ENCODE measurements at places on chromosomes 13 and 19.

- DNase-seq = no peak
Observed at GRCh38 chr19:46544651-46545050, 49.0 kb upstream of the PNMA8B start.

DNA sequence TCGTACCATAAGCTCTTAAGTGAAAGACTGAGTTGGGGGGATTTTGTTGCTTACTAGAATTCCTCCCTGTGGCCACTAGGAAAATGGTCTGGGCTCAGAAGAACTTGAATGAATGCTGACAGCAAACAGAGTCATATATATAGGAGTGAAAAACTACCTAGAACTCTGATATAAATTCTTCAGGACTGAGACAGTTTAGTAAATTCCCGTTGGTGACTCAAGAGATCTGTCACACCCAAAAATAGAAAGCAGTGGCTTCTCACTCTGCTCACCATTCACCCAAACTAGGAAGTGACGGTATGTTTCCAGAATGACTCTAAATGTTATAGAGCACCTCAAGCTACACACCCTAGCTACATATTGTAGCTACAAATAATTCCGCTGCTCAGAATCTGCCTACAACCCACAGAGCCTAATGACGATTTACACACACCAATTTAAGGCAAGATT is 116.2 kb downstream of the TBC1D4 start:
- DNase-seq = no peak

DNA sequence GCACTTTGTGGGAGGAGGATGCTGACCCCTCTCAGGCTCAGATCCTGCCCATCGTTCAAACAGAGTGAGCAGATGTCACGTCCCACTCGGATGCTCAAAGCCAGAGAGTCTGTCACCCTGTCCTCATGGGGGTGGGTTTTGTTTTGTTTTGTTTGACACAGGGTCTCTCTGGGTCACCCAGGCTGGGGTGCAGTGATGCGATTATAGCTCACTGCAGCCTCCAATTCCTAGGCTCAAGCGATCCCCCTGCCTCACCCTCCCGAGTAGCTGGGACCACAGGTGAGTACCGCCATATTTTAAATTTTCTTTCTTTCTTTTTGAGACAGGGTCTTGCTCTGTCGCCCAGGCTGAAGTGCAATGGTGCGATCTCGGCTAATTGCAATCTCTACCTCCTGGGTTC is 4.0 kb downstream of the ADGRE2 start:
- DNase-seq = no peak

DNA sequence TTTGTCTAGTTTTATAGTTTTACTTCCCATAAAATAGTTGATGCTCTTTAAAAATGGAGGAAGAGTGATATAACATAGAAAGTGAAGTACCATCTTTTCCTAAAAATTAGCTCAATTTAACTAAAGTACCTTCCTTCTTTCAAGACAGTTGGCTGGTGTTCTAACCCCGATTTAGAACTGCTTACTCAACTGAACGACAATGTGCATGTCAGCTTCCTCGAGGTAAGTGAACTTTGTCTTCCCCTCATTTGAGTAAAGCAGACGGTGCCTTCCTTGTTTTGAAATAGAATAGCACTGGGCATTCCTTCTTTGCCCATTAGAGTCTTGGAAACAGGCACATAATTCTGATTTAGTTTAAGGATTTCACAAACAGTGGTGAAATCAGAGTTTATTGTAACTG is 1519.2 kb downstream of the EFNB2 start:
- DNase-seq = no peak

DNA sequence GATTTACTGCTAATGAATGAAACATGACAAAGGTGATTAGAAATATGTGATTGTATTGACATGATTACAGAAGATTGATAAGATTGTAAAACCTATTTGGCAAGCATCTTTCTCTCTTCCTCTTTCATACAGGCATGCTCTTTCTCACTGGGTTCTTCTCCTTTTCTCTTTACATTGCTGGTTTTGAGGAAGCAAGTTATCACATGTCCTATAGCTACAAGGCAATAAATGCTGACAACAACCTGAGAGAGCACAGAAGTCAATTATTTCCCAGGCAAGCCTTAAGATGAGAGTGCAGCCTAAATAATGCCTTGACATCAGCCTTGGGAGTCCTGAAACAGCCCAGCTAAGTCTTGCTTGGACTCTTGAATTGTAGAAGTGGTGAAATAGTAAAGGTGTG is 875.0 kb downstream of the SLITRK1 start:
- no peak for DNase-seq

DNA sequence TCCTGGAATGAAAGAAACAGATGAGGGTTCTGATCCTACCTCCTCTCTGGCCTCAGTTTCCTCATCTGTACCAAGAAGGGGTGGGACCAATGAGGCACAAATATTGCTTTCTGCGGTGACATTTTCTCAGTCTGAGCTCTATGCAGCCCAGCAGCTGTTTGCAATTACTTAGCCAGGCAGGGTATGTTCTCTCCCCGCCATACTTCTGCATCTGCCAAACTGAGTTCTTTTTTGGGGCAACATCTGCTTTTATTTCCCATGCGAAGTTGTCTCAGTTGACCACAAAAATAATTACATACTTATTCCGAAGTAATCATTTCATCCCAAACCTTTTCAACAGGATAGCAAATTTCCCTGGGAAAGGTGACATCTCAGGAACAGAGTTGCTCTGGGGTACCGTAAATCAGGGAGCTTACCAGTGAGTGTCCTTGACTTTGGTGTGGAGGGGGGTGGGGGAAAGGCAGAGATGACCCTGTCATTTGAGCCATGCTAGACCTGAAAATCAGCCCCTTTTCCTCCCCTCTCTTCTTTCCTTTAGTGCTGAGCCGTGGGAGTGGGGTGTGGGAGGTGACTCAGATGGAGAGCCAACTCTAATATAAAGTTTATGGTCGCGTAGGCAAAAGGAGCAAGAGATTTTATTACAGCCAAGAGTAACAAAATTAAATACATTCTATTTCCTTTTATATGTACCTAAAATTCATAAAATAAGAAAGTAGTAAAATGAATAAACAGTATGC is 165.7 kb upstream of the KL start:
- no peak for DNase-seq

GRCh38 chr19:55206664-55207500 is 2.4 kb downstream of the PTPRH start:
- peak; percentile 78 for DNase-seq

GRCh38 chr13:20435616-20436368 is 89.9 kb downstream of the CRYL1 start:
- no peak for DNase-seq

DNA sequence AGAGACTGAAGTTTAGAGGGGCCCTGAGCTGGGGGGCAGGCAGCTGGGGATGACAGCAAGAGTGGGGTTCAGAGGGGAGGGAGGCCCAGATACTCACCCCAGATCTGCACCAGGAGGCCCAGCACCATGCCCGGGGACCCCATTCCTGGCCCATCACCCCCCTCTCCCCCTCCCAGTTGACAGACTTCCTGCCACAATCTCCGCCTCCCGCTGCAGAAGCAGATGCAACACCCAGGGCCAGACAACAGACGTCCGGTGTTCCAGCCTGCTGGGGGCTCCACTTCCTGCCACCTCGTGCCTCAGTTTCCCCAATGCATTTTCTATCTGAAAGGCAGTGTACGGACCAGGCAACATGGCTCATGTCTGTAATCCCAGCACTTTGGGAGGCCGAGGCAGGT is at the start of gene TMIGD2:
TSS of gene TMIGD2 (minus strand) at position 147 of the 398 bp plus-strand sequence. CDS start at position 143, 4 bp downstream.
- DNase-seq = no peak

GRCh38 chr19:5951338-5951861 is 26.5 kb downstream of the RANBP3 start:
- DNase-seq = no peak

- DNase-seq = no peak
Observed at GRCh38 chr19:8665468-8666213, 33.0 kb downstream of the ACTL9 start.

- DNase-seq = no peak
Observed at GRCh38 chr13:65762012-65762411, 1468.1 kb downstream of the PCDH9 start.

DNA sequence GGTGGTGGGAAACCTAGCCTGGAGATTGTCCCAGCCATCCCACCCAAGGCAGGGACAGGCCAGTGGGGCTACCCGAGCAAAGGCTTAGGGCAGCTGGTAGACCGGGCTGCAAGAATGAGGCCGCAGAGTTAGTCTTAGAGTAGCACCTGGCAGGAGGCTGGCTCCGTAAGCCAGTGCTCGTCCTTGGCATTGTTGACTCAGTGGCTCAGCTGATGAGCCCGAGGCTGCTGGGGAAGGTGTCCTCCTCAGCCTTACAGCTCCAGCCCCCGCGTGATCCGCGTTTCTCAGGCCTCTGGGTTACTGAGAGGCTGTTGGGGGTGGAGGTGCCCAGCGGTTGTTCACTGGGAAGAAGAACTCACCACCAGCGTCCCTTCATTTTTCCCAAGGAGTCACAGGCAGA is 24.7 kb downstream of the PPP1R37 start:
- no peak for DNase-seq

DNA sequence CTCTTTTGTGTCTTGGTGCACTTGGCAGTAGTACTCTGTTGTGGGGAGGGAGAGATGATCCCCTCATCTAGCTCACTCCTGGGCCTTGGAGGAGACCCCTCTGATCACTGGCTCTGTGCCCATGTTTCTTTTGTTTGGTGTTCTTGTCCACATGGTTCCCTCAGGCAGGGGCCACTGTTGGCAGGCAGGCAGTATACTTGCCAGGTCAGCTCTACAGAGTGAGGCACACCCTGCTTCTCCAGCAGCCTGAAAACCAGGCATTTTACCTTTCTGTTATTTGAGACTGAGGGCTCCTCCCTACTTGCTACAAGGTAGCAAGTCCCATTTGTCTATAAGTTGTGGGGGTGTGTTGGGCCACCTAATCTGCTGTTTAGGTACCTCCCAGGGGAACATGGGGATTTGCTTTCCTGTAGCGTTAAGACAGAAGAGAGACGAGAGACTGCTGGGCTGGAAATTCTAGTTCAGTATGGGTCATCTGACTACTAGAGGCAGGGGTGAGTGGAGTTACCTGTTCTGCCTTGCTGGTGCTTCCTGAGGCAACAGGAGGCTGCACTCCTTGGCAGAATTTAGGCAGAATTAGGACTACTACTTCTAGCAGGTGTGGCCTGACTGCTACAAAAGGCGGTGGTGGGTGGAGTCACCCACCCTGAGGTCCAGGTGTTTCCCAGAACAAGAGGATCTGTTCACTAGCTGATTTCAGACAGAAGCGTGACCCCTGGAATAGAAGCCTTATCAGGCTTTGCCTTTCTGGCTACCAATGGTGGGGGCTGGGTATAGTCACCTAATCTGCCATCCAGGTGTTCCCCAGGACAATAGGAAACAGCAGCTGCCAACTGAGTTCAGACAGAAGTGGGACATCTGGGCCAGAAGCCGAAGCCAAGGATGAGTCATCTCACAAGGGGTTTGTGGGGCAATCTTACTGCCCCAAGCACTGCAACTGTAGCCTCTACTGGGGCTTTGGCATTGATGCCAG is 843.0 kb upstream of the ATXN8OS start:
- DNase-seq = no peak

GRCh38 chr13:78709028-78709427 is 50.1 kb upstream of the OBI1 start:
- DNase-seq = no peak

DNA sequence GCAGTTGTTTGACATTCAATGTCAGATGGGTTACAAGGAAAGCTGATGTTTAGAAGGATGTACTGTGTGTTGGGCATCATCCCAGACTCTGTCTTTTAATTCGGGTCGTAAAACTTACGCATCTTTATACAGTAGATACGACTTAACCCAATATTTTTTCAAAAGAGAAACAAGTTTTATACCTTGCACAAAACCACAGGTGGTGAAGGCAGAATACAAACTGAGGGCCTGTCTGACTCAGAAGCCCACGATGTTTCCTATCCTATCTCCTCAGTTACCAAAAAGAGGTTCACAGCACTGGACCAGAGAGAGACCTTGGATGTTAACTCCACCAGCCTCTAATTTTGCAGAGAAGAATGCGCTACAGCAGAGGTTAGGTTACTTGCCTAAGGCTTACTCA is 477.0 kb downstream of the FOXO1 start:
- no peak for DNase-seq

DNA sequence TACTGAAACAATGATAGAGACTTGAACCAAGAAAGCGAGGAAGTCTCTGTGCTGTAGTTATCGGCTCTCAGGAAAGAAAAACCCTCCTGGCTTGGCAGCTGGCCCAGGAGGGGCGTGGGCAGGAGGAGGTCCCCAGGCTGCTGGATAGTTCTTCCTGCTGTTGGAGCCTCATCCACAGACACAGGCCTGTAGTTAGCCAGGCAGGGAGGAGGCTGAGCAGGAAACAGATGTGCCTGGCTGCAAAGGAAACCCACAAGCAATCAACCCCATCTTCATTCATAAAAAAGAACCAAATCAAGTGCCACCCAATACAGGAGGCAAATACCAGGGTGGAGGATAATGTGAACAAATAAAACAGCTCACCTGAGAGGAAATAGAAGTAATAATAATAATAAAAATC is 86.2 kb downstream of the IRS2 start:
- peak; percentile 16 for DNase-seq

DNA sequence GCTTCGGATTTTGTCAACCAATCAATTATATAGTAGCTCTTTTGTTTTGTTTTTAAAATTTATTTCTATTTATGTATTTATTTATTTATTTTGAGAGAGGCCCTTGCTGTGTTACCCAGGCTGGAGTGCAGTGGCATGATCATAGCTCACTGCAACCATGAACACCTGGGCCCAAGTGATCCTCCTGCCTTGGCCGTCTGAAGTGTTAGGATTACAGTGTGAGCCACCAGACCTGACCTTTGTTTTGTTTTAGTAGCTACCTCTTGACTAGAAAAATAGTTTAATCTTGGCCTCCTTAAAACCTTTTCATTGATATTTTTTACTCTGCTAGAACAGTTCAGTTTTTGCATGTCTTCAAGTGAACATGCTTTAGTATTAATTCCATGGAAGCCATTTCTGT is 15.1 kb downstream of the GARRE1 start:
- no peak for DNase-seq

- no peak for DNase-seq
Observed at GRCh38 chr13:95234242-95234641, 67.0 kb downstream of the ABCC4 start.

GRCh38 chr13:106917024-106917571 is 349.2 kb upstream of the ARGLU1 start:
- DNase-seq = no peak

GRCh38 chr19:21694171-21694906 is 73.0 kb downstream of the ZNF100 start:
- no peak for DNase-seq

GRCh38 chr19:30678168-30678567 is 306.0 kb downstream of the ZNF536 start:
- no peak for DNase-seq

GRCh38 chr19:35299523-35300338 is 7.8 kb downstream of the MAG start:
- DNase-seq = no peak

DNA sequence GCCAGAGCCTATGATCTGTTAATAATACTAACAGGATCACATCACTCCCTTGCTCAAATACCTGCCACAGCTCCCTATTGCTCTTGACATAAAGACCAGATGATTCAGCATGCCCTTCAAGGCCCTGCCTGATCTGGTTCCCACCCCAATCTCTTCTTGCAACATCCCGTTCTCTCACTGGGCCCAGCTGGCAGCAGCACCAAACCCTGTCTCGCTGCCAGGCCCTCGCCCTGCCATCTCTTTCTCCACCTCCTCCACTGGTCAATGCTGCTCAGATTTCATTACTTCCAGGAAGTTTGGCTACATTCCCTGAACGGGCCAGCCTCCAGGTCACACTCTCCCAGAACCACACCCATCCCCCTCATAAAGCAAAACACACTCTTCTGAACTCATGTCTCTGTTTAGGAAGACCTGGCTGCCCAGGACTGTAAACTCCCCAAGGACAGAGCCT is 8.6 kb upstream of the BCAT2 start:
- DNase-seq = peak; percentile 64

Data from ascending aorta (tissue), 2 donors.